ENCODE measurements at places on chromosomes 13 and 19. TPM values are rescaled to one million over a fixed set of nuclear protein-coding genes. Genes with fewer than 3 reads are reported as not detected.

The CEACAM8 gene
- total RNA-seq = not detected

The ZNF471 gene
- 0.23 TPM for total RNA-seq

The TEX26 gene
- total RNA-seq = not detected

The CYP4F2 gene
- not detected for total RNA-seq

The PPP2R1A gene
- 173 TPM for total RNA-seq

DNA sequence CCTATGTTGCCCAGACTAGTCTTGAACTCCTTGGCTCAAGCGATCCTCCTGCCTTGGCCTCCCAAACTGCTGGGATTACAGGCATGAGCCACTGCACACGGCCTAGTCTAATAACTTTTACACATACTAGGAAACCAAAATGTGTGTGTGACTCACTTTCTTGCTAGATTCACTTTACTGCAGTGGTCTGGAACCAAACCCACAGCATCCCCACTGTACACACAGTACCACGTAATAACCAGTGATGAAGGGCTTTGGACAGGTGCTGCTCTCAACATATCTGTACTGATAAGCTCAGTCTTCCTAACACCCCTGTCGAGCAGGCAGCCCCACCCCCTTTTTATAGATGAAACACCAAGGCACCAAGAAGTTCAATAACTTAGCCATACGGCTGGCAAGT, 5.1 kb downstream of the DNMT1 start:
- H3K36me3 ChIP-seq = no peaks in the 10 kb centered on the region
- H3K4me1 ChIP-seq = peaks cover 27% of the 10 kb centered on the region
- DNase-seq = no peak
- no peaks in the 10 kb centered on the region for H3K27me3 ChIP-seq
- no peak overlapping the region for H3K4me3 ChIP-seq
- H3K27ac ChIP-seq = peak overlapping the region; percentile 47

- peak overlapping the region; percentile 12 for H3K4me3 ChIP-seq
- H3K4me1 ChIP-seq = peaks cover 22% of the 10 kb centered on the region
- no peaks in the 10 kb centered on the region for H3K27me3 ChIP-seq
- H3K36me3 ChIP-seq = peaks cover 10% of the 10 kb centered on the region
- no peak for DNase-seq
- no peak overlapping the region for H3K27ac ChIP-seq
These were observed 1.2 kb upstream of the SLC6A16 start for GRCh38 chr19:49326165-49326704.

- H3K36me3 ChIP-seq = no peaks in the 10 kb centered on the region
- H3K4me3 ChIP-seq = no peak overlapping the region
- no peak overlapping the region for H3K27ac ChIP-seq
- DNase-seq = no peak
- H3K4me1 ChIP-seq = peaks cover 2% of the 10 kb centered on the region
- peaks cover 19% of the 10 kb centered on the region for H3K27me3 ChIP-seq
These were observed 41.7 kb downstream of the LTBP4 start for GRCh38 chr19:40642757-40643305.

- peaks cover 3% of the 10 kb centered on the region for H3K36me3 ChIP-seq
- no peak overlapping the region for H3K27ac ChIP-seq
- peaks cover 49% of the 10 kb centered on the region for H3K27me3 ChIP-seq
- DNase-seq = peak; percentile 25
- H3K4me3 ChIP-seq = no peak overlapping the region
- peaks cover 2% of the 10 kb centered on the region for H3K4me1 ChIP-seq
These were observed 190.9 kb downstream of the COL4A1 start for GRCh38 chr13:110116072-110116487.

DNA sequence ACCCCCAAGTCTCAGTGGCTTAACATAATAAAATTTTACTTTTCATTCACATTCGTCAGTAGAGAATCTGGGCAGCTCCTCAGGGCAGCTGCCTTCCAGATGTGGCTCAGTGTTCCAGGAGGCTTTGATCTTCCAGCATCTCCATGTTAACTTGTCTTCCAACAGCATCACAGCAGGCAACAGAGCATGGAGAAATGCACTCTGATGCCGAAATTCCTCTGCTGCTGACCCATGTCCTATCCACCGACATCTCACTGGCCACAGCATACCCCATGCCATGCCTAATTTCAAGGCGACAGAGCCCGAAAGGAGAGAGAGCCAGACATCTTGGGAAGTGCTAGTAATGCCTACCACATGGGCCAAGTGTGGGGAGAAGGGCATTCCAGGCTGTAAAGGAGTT, 64.9 kb upstream of the MEDAG start:
- H3K27ac ChIP-seq = no peak overlapping the region
- peaks cover 9% of the 10 kb centered on the region for H3K4me1 ChIP-seq
- H3K27me3 ChIP-seq = peaks cover 19% of the 10 kb centered on the region

GRCh38 chr13:23339225-23339624, 94.3 kb downstream of the SACS start:
- DNase-seq = no peak
- H3K36me3 ChIP-seq = peaks cover 3% of the 10 kb centered on the region
- no peaks in the 10 kb centered on the region for H3K4me1 ChIP-seq
- H3K4me3 ChIP-seq = no peak overlapping the region
- no peak overlapping the region for H3K27ac ChIP-seq

GRCh38 chr19:20928371-20928770, 5.3 kb downstream of the ZNF85 start:
- no peak overlapping the region for H3K4me3 ChIP-seq
- no peaks in the 10 kb centered on the region for H3K27me3 ChIP-seq
- H3K36me3 ChIP-seq = peaks cover 4% of the 10 kb centered on the region
- no peak for DNase-seq

DNA sequence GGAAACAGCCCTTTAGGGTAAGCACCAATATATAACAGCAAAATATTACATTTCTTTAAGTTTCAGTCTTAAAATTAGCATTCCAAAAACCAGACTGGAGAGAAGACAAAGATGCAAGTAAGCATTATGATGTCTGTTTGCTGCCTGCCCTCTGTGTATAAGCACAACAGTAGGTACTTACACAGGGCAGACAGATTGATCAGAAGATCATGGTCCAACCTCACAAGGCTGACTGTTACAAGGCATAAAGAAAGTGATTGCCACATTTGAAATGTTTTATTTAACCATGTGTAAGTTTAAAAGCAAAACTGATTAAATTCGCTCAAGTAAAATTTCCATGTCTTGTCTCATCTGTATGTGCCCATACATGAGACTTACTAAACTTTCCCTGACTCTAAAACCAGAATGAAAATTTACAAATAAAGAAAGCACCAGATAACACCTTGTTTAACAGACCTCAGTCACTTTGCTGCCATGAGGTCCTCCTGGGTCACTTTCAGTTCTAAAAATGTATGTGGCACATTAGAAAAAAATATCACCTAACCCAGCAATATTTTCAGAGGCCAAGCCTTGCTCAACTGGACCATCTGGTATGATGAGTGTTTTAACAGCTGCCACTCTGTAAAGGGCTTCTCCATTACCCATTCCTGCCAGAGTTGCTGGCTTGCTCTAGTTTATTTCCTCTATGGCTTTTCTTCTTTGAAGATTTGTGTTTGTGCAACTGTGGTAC, 297.0 kb downstream of the RBM26 start:
- no peak for DNase-seq
- no peak overlapping the region for H3K27ac ChIP-seq
- H3K36me3 ChIP-seq = no peaks in the 10 kb centered on the region
- H3K27me3 ChIP-seq = no peaks in the 10 kb centered on the region

DNA sequence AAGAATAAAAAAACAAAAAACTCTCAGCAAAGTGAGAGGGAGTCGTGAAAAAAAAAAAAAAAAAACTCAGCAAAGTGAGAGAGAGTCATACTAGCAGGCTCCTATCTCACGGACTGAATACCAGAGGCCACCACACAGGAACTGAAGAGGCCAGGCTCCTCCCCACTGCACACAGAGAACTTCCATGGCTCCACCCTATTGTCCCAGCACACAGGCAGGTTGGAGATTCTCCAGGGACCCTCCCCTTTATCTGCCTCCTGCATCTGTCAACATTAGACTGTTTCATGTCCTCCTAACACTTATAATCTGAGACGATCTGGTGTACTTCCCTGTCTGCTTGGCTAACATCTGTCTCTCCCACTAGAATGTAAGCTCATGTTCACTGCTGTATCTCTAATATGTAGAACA, 37.0 kb upstream of the FARP1 start:
- DNase-seq = no peak
- peaks cover 9% of the 10 kb centered on the region for H3K27me3 ChIP-seq
- H3K36me3 ChIP-seq = no peaks in the 10 kb centered on the region
- no peaks in the 10 kb centered on the region for H3K4me1 ChIP-seq
- H3K27ac ChIP-seq = no peak overlapping the region
- no peak overlapping the region for H3K4me3 ChIP-seq

DNA sequence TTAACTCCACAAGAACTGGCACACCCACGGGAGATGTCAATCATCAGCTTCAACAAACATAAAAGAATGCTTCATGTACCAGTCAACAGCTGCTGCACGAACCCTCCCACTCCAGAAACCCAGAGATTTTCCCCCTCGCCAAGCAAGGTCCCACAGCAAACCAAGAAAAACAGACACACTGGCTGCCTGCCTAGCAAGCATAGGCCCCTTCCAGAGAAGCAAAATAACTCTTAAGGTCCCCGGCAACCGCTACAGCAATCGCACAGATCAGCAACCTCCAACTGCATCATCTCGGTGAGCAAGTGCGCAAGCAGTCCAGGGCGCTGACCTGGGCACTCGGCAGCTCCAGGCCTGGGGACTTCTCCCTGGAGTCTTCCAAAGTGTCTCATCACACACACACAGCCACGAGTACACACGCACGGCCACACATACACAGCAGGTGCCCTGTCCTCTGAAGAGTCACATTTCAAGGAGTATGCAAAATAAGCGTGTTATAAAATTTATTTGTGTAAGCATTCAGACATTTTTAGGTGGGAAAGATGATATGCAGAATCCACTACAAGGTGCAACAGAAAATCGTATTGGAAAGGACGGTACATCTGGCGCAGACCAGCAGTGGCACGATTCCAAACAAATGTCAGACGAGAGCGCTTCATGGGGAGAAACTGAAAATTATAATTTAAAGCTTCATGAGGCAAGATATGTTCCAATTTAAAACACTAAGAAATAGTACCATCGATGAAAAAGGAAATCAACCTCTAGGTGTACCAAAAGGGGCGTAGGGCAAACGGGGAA, 125.0 kb downstream of the STK24 start:
- DNase-seq = no peak
- H3K4me3 ChIP-seq = peak overlapping the region; percentile 25
- peak overlapping the region; percentile 90 for H3K27ac ChIP-seq

All from T-helper 17 cell (primary cell).